ENCODE measurements at places on chromosomes 16 and 17. TPM values are rescaled to one million over a fixed set of nuclear protein-coding genes. Genes with fewer than 3 reads are reported as not detected.

DNA sequence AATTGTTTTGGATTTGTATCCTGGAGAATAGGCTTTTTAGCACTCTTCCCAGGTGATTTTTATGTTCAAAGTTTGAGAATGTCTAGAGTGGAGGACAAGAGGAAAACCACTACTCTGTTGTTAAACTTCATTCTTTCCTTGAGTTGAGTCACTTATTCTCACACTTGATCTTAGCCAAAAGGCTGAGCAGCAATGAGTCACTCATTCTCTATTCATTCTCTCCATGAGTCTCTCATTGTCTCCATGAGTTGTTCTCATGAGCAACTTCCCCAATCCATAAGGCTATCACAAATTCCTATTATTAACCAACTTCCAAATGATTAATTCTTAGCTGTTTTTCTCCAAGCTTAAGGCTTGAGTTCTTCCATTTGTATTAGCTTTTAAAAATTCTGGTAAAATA, 1393.3 kb downstream of the CDH8 start:
- no peak for DNase-seq

DNA sequence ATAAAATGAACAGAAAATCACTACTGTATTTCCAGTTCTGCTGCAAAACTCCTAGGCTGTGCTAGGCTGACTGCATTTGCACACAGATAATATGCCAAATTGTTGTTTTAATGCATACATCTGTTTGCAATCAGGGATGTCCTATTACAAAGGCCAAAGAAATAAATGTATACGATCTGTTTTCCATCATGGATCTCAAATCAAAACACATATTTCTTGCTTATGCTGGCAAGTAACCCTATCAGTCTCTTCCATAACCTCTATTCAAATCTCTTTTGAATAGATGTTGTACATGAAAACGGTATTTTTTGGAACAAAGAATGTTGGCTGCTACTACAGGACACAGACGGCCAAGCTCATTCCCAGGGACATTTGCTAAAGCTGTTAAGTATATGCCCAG, 56.6 kb downstream of the DUSP14 start:
- no peak for DNase-seq

- peak; percentile 62 for DNase-seq
Observed at GRCh38 chr17:80720610-80721577, 176.3 kb downstream of the RPTOR start.

DNA sequence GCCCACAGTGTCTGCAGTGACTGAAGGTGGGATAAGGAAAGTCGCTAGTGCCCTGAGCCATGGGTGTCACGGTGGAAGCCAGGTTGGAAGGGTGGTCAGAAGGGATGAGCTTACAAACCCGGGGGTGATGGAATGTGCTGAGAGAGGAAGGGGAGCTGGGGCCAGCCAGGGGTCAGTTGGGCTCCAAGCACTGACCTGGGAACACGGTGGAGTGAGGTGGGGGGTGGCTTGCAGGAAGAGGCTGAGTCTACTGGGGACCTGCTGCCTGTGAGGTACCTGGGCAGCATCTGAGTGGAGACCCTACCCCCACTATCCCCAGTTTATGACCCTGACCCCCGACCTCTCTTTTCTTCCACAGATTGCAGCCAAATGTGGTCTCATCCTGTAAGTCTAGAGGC, 3.1 kb downstream of the TMEM92 start:
- DNase-seq = no peak

GRCh38 chr16:1941162-1942046, 1.6 kb downstream of the MSRB1 start:
- DNase-seq = peak; percentile 47

The GRIN2C gene
- total RNA-seq = 0.23 TPM

DNA sequence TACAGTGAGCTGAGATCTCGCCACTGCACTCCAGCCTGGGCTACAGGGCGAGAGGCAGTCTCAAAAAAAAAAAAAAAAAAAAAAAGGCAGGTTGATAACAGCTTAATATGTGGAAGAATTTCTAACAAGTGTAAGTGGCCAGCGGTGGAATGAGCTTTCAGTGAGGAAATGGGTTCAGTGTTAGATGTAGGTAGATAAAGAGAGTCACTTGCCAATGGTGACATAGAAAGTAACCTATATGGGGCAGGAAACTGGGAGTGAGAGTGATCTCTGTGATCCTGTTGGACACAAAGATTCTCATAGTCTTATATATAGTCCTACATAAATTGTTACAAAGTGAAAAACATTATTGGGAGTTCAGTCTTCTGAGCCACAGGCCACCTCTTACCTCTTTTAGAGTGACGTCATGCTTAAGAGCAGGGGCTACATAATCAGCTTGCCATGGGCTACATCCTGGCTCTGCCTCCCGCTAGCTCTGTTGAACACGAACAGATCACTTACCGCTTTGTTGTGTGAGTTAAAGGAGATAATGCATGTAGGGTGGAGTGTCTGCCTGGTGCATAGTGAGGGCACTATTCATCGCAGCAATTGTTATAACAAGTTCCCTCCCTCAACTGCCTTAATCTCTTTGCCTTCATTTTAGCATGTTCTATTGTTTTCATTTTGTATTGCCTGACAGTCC, 110.2 kb upstream of the ELAC2 start:
- DNase-seq = no peak

The TMEM219 gene
- total RNA-seq = 131 TPM

DNA sequence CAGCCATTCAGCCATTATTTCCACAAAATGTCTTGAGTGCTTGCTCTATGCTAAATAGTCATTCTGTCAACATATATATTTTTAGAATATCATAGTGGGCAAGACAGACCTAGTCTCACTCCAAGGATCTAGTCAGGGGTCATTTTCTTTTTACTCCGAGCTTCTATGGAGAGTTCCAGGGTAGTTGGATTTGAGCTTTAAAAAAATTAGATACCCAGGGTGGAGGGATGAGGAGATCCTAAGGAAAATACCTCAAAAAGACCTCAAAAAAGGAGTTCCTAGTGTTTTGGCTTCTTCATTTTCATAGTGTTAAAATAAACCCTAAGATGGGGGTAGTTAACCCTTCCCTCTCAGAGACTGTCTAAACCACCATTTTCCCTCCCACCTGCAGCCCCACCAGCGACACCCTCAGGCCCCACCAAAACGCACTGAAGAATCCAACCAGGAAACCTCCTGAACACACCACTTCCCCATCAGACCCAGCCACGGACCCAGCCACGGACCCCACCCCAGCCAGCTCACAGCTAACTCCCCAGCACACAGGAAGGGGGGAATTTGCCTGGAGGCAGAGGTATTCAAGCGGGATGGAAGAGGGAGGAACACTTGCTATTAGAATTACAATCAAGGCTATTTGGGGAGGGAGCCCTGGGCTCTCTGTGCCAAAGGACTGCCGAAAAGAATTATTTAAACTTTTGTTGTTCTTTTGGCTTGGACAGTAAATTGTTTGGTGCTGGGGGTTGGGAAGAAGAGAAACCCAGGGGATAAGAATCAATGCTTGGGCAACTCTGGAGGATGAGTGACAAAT, 2.2 kb downstream of the ETV4 start:
- no peak for DNase-seq

DNA sequence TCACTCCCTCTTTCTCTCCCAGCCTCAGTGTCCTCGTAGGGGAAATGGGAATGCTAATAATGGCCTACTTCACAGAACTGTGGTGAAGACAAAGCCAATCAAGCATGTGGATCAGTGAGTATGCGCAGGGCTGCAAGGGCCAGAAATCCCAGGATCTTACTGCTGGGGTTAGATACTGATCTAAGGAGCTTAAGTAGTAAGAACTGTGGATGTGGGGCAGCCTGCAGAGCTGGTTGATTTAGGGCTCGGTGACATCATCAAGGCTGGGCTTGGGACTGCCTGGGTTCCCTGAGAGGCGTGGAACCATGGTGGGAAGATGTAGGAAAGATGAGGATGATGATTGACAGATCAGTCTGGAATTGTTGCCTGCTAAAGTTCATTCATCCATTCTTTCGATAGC, 25.6 kb downstream of the GOSR2 start:
- no peak for DNase-seq

DNA sequence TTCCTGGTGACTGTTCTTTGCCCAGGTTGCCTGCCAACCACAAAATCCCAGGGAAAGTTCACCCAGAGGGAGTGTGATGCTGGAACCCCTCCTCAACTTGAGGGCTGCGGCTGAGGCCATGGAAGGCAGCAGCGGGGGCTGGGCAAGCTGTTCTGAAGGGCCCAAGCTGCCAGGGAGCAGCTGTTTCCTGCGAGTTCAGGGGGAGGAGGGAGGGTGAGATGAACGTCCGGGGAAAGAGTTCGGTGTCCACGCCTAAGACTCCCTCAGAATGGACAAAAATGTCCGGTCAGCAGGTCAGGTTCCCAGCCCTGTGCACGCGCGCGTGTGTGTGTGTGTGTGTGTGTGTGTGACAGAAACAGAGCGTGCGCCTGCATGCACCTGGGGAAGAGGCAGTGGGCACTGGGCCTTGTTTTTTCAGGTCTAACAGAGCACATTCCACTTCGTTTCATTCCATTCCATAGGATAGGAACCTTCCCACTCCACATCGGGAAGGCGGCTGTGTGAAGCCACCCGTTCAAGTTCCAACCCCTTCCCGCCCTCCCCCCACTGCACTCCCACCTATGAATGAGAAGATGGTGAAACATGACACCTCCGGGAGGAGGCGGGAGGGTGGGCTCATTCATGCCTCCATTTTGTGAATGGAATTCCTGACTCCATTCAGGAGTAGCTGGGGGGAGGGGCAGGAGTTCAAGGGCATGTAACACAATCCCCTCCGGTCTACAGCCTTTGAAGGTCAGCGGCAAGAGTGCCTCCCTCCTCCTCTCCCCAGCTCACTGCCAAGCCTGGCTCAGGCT, 15.7 kb downstream of the ETV4 start:
- peak; percentile 70 for DNase-seq

The PIRT gene
- not detected for total RNA-seq

DNA sequence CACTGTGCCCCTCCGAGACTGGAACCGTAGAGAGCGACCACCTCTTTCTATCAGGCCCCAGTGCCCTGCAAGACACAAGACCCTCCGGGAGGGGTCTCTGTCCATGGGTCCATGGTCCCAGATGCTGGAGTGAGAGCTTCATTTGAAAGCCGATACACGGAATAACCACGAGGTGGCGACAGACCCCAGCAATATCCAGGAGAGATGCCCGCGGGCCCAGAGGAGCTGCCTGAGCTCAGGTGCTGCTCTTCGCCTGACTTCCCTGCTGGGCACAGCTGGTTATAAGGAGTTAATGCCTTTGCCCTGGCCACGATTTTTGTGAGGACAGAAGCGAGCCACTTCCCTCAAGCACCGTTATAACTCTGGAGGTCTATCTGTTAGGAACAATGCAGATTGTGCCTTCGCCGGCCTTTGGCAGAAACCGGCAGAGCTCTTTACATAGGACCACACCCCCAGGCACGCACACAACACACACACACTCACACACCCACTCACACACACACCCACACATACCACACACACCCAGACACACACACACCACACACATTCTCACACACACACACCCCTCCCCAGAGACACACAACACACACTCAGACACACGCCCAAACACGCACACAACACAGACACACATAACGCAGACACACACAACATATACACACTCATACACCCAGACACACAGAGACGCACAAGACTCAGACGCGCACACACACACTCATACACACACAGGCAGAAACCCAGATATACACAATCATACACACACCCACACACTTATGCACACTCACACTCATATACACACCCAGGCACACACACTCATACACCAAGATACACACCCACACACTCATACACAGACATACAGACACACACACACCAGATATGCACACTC, 436.4 kb downstream of the SOX9 start:
- DNase-seq = peak; percentile 60

DNA sequence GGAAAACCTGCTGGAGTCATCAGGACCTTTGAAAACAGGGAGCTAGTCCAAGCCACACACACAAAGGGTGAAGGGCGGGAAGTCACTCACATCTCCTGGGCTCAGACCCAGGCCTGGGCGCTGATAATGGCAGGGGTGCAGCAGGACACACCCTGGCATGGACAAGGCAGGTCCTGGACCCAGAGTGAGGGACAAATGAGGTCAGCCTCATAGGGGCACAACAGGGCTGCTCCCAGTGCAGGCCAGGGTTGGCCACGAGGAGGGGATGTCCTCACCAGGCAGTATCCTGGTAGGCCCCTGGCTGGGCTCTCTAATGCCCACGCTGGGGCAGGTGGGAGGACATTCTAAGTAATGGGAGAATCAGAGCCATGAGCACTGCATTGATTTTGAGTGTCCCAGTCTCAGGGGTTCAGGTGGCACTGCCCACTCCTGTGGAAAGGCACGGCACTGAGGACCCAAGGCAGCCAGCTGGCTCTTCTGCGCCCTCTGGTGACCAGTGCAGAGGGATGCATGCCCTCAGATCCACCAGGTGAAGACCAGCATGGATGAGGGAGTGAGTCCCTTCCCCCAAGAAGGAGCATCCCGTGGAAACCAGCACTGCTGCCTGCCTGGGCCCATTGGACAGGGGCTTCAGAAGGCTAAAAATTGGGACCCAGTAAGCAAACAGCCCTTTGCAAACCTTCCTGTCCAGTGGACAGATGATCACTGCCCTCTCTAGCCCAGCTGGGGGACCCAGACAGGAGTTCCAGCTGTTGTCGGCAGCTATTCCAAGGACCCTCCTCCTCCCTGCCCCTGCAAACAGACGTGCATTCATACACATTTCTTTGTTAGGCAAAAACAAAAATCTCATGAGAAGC, 23.4 kb upstream of the SREBF1 start:
- DNase-seq = peak; percentile 72

The C17orf58 gene
- total RNA-seq = 9.1 TPM

- no peak for DNase-seq
Observed at GRCh38 chr17:72097144-72097543, 23.7 kb upstream of the SOX9 start.

DNA sequence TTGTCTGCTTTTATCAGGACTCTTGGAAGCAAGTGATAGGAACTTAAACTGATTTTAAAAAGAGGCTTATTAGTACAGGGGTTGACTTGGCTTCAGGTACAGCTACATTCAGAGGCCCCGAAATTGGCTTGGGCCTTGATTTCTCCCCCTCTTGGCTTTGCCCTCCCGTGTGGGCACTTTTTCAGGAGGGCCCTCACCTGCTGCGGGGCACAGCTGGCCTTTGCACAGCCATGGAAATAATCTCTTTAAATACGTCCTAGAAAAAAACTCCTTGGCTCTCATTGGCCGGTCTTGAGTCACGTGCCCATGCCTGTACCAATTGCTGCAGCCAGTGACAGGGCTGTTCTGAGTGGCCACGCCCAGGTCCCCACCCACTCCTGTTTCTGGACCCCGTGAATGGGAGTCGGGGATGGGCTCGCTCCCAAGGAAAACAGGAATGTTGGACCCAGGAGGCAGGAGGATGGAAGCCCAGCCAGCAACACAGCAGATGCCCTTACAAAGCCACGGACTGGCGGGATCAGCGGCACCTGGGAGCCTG, 15.0 kb downstream of the CA5A start:
- DNase-seq = no peak

GRCh38 chr16:78503602-78504001, 404.1 kb downstream of the WWOX start:
- DNase-seq = peak; percentile 74
